Stimulated activated CD8-positive, alpha-beta memory T cell treated with anti-CD3 and anti-CD28 coated beads, Interleukin-7, amount 100 ng/mL, for 4 hours (primary cell): ENCODE measurements at places on chromosomes 2 and 18.

DNA sequence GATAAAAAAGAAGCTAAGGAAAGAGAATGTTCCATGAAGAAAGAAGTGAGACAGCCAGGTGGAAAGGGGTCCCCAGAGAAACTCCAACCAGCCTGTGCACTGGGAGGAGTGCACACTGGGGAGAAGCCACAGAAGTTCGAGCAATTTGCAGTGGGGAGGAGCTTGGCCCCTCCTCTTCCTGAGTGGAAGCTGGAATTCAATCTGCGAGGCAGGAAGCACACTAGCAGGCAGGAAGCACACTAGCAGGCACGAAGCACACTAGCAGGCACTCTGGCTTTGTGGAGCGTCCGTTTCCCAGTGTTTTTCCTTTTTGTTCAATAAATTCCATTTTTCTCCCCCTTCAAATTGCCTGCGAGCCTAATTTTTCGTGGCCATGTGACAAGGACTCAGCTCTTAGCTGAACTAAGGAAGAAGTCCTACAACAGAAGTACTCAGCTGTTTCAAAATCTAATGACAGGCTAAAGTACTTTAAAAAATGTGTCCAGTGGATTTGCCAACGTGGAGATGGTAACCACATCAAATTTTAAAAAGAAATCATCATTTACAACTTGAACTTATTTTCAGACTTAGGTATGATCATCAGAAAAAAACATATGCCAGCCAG is 21.4 kb upstream of the SPIRE1 start:
- DNase-seq, result no peak

- no peak for DNase-seq
Measured at GRCh38 chr2:231781798-231782726, 980 bp upstream of the PDE6D start.

DNA sequence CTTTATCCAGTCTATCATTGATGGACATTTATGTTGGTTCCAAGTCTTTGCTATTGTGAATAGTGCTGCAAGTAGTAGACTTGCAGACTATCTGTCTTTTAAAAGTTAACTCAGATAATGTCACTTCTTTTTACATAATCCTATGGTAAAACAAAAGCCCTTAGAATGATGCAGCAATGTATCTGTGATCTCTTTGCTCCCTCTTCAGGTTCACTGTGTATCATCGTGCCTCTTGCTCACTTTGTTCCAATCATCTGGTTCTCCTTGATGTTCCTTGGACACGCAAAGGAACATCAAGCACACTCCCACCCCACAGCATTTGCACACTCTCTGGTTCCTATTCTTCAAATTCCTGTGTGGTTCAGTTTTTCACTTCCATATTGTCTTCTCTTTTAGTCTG is 472.5 kb upstream of the ZNF804A start:
- no peak for DNase-seq

- DNase-seq, result no peak
Measured at GRCh38 chr18:27843783-27844777, 332.9 kb downstream of the CDH2 start.

DNA sequence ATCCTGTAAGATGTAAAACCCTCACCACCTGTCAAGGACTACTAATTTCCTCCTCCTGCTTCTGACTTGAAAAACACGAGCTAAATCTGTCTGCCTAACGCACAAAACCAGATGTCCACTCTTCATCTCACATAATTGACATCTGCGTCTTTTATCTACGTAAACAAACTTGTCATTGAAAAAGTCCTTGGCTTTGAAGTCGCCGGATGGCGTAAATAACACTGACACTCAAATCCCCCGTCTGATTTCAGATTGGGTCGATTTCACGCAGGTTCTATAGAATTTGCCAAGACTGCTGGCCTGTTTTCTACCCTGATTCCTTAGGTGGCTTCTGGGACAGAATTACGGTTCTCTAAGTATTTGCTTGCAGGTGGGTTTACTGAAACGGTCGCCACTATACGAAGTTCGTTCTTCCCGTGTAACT is 539 bp upstream of the MOB4 start:
- DNase-seq, result no peak

GRCh38 chr2:38174646-38175423 is 98.9 kb upstream of the CYP1B1 start:
- no peak for DNase-seq

- no peak for DNase-seq
Measured at GRCh38 chr18:52569492-52569891, 229.5 kb downstream of the DCC start.
